Endodermal cell (in vitro differentiated cells): ENCODE measurements at places on chromosomes 16 and 17. TPM values are rescaled to one million over a fixed set of nuclear protein-coding genes. Genes with fewer than 3 reads are reported as not detected.

The CDK5R1 gene
- total RNA-seq = 10.3 and 10.6 TPM in 2 replicates

The ATP5PD gene
- 233 to 258 TPM (median 244 TPM) in 3 replicates for total RNA-seq

The CALB2 gene
- 1.2 to 4.1 TPM (median 1.8 TPM) in 3 replicates for total RNA-seq

The GABARAPL2 gene
- total RNA-seq = 75.8 to 78.5 TPM (median 77.3 TPM) in 3 replicates

The TAC4 gene
- 1.5 and 1.6 TPM in 2 replicates for total RNA-seq

- H3K27me3 ChIP-seq = no peaks in the 10 kb centered on the region
- H3K36me3 ChIP-seq = peaks cover 76% of the 10 kb centered on the region
- peak; percentile 48 for DNase-seq
- H3K4me3 ChIP-seq = peak overlapping the region; percentile 3
Observed at GRCh38 chr16:14219983-14220382, 148.9 kb downstream of the MRTFB start.

- H3K4me1 ChIP-seq = no peaks in the 10 kb centered on the region
- H3K4me3 ChIP-seq = no peak overlapping the region
- DNase-seq = no peak
- peaks cover 36% of the 10 kb centered on the region for H3K36me3 ChIP-seq
- no peaks in the 10 kb centered on the region for H3K27me3 ChIP-seq
Observed at GRCh38 chr17:17153071-17153470, 53.1 kb downstream of the PLD6 start.

DNA sequence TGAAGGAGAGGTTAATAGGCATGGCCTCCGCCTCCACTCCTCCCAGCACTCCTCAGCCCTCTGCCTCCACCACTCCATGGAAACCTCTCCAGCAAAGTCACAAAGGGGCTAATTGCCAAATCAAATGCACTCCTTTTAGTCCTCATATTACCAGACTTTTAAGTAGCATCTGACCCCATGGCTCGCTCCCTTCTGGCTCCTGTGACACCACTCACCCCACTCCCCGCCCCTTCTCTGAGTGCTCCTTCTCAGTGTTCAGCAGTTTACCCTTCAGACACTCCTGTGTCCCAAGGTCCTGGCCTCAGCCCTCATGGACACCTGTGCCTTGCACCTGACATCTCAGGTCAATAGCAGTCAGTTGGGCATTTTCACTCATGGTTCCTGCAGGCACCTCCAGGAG is 243.5 kb upstream of the CCL2 start:
- peak; percentile 49 for DNase-seq
- no peaks in the 10 kb centered on the region for H3K27me3 ChIP-seq
- no peak overlapping the region for H3K4me3 ChIP-seq
- no peak overlapping the region for H3K27ac ChIP-seq
- H3K4me1 ChIP-seq = peaks cover 2% of the 10 kb centered on the region
- no peaks in the 10 kb centered on the region for H3K36me3 ChIP-seq

DNA sequence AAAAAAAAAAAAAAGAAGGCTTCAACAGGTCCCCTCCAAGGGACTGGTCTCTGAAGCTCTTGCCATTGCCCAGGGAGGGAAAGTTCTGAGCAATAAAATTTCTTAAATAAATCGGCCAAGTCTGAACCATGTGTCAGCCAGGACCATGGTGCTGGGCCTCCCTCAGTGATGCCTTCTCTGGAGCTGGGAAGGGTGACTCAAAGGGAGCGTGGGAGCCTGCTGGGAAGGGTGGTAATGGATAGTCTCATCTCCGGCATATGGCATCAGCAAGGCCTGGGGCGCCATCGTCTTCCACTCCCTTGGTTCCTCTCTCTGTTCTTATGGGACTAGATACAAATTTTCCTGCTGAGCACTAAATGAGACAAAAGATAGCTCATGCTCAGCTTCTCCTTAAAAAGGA is 2.3 kb downstream of the VKORC1 start:
- DNase-seq = no peak
- peaks cover 23% of the 10 kb centered on the region for H3K36me3 ChIP-seq
- no peaks in the 10 kb centered on the region for H3K4me1 ChIP-seq
- H3K27me3 ChIP-seq = no peaks in the 10 kb centered on the region
- no peak overlapping the region for H3K4me3 ChIP-seq

- no peak for DNase-seq
- H3K27ac ChIP-seq = no peak overlapping the region
- no peaks in the 10 kb centered on the region for H3K36me3 ChIP-seq
- no peak overlapping the region for H3K4me3 ChIP-seq
- H3K27me3 ChIP-seq = no peaks in the 10 kb centered on the region
Observed at GRCh38 chr17:74394275-74394950, 27.1 kb downstream of the GPR142 start.

DNA sequence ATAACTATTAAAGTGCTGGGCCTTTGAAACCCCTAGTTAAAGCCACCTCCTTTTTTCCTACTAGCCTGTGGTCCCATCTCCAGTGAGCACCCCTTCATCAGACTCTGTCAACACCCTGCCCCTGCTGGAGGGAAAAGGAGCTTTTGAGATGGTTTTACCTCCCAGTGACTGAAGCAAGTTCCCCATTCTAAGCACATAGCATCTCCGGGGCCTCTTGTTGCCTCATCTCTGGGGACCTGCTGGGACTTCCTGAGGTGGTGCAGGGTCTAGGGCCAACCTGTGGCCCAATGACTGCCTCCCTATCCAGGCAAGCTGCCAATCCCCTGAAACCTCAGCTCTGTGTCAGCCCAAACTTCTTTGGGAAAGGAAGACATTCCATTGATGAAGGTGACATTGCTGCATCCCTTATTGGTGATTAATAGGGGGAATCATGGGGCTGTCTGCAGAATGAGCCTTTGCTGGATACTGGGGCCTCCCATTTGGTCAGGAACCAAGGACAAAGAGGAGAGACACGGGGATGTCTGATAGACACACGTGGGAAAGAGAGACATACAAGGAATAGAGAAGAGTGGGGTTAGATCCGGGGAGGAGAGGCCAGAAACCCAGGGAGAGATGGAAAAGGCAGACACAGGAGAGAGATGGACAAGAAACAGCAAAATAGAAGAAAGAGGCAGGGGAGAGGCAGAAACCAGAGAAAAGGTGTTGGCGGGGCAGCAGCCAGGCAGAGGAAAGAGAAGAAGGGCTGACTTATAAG is 2.4 kb downstream of the C1QL1 start:
- H3K4me1 ChIP-seq = no peaks in the 10 kb centered on the region
- no peak overlapping the region for H3K27ac ChIP-seq
- peaks cover 67% of the 10 kb centered on the region for H3K27me3 ChIP-seq
- no peaks in the 10 kb centered on the region for H3K36me3 ChIP-seq
- DNase-seq = no peak

DNA sequence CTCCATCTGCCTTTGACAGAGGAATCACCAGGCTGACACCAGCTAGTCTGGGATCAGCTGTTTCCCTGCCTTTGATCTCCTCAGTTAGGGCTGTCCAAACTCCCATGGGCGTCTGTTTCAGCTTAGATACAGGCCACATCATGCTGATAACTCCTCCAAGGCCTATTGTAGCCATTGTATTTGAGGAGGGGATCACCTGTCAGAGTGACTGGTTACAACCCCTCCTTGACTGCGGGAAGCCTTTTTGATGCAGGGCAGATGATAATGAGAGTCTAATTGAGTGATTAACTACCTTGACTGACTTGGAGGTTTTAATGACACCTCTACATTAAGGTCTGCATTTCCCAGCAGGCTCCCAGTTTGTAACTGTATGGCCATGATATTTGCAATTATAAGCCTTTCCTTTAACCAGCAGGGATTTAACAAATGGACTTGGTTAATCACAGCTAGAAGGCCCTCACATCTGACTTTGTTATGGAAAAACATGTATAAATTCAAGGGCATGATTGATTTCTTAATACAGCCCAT is 863.5 kb downstream of the KCNJ2 start:
- no peaks in the 10 kb centered on the region for H3K36me3 ChIP-seq
- peak; percentile 97 for DNase-seq
- peak overlapping the region; percentile 74 for H3K27ac ChIP-seq
- H3K27me3 ChIP-seq = no peaks in the 10 kb centered on the region
- H3K4me1 ChIP-seq = peaks cover 10% of the 10 kb centered on the region

DNA sequence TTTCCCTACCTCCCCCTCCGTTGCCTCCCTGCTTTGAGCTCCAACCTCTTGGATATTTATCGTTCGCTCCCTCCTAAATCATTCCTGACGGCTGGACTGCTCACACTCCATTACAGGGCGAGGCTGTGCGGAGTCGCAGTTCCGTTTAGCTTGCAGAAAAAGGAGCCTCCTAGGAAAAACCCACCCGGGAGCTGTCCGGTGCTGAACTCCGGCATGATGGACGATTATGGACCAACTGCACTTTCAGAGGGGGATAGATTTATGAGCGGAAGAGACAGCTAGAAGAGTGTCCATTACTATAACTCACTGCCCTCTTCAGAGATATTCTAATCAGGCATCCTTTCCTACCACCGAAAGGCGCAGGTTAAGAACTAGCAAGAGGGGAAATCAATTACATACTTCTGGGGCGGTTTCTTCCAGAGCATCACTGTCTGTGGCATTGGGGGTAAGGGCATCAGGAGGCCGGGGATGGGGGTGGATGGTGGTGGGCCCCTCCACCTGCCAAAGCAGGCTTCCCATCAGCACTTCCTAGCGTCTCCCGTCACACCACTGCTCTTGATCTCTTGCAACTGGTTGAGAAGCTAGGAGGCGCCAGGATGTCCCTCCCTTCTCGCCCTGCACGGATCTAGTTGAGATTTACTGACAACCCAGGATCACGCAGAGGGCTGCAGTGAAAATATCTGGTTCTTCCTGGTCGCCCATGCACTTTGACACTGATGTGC is 251.2 kb downstream of the ENGASE start:
- no peaks in the 10 kb centered on the region for H3K36me3 ChIP-seq
- DNase-seq = peak; percentile 87
- peaks cover 31% of the 10 kb centered on the region for H3K27me3 ChIP-seq
- no peak overlapping the region for H3K4me3 ChIP-seq
- H3K27ac ChIP-seq = no peak overlapping the region
- H3K4me1 ChIP-seq = no peaks in the 10 kb centered on the region

DNA sequence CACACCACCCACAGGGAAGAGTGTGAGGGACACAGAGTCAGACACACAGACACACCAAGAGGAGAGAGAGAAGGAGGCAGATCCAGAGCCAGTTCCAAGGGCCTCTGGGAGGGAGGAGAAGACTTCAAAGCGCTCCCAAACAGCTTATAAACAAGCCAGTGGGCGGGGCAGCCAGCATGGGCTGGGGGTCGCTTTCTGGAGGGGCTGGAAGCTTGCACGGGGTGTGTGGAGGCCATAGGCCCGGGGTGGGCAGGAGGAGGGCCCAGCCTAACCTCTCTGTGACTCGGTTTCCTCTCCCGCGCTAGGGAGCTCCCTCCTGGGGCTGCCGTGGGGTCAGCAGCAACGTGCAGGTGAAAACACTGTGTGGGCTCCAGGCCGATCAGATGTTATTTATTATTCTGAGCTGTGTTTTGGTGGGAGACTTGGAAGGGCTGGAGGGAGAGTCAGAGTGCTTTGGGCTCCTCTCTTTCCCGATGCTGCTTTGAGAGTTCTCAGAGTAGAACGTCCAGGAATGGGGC is 2.5 kb upstream of the WFIKKN2 start:
- H3K27ac ChIP-seq = peak overlapping the region; percentile 57
- H3K4me3 ChIP-seq = no peak overlapping the region
- H3K27me3 ChIP-seq = no peaks in the 10 kb centered on the region
- peak; percentile 51 for DNase-seq
- no peaks in the 10 kb centered on the region for H3K36me3 ChIP-seq
- H3K4me1 ChIP-seq = peaks cover 3% of the 10 kb centered on the region

DNA sequence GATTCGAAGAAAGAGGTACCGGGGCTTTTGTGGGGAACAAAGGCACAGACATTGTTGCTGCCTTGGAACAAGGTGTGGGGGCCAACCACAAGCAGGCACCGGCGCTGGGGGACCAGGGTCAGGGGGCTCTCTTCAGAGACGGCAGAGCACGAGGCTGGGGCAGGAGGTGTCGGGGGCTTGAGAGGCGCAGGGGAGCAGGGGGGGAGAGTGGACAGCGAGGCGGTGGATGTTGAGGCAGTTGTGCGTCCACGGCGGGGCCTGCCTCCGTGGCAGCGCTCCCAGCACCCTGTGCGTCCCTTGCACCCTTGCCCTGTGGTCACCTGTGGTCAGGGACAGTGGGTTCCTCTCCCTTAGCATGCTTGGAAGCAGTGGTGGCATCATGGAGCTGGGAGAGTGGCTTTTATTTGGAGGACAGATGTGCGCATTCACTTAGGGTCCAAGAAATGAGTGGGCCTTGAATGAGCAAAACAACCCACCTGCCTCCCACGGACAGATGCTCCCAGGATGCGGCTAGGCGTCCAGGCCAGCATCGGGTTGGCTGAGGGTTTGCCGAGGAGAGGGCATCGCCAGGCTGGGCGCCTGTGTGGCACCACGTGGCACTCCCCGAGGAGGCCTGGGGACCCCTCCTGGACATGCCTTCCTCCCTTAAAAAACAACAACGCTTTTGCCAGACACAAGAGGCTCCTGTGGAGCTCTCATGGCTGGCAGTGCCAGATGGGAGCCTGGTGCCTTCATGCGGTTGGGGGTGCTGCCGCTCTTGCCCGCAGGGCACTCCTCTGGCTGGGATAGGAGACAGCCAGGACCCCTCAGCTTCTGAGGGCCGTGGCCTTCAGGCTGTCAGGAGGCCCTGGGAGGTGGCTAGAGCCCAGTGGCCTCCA is 113.0 kb downstream of the BANP start:
- H3K27ac ChIP-seq = no peak overlapping the region
- H3K36me3 ChIP-seq = peaks cover 7% of the 10 kb centered on the region
- no peak for DNase-seq
- H3K27me3 ChIP-seq = no peaks in the 10 kb centered on the region

DNA sequence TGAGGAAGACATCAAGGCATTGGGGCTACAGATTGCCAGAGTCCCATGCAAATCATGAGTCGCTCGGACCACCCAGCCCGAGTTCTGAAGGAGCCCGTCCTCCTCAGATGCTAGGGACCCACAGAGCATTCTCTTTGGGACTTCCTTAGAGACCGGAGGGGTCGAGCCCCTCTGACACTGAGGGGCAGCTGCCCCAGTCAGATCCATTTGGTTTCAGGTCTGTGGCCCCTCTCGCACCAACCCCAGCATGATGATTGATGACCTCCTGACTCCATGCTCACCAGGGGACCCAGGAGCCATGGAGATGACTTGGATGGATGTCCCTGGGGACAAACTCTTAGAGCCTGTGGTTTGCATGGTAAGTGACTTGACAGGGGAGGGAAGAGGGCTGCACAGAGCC is 8.0 kb downstream of the PDF start:
- DNase-seq = no peak
- H3K36me3 ChIP-seq = peaks cover 78% of the 10 kb centered on the region
- no peaks in the 10 kb centered on the region for H3K4me1 ChIP-seq
- no peak overlapping the region for H3K27ac ChIP-seq
- no peaks in the 10 kb centered on the region for H3K27me3 ChIP-seq
